Activated naive CD8-positive, alpha-beta T cell treated with anti-CD3 and anti-CD28 coated beads, Interleukin-2, amount 50 U/mL, for 16 hours (primary cell): ENCODE measurements at places on chromosomes 13 and 19.

DNA sequence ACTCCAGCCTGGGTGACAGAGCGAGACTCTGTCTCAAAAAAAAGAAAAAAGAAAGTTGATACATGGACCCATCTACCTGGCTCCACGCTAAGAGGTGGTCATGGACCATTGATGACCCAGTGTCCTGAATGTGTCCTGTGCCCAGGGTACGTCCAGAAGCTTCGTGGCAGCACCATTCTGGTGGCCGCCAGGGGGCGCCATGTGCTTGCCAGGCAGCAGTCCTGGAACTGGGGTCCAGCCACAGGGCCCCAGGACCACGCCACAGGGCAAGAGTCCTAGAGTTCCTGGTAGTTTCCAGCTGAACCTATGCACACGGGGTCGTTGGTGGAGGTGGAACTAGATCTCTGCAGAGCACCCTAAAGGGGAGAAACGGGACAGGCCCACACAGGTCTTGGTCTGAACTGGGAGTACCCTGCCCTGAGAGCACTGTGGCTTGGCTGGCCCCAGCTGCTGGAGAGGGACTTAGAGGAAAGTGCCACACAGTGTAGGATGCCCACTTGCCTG lies 19.9 kb upstream of the FBXO27 start:
- DNase-seq, result peak; percentile 14

DNA sequence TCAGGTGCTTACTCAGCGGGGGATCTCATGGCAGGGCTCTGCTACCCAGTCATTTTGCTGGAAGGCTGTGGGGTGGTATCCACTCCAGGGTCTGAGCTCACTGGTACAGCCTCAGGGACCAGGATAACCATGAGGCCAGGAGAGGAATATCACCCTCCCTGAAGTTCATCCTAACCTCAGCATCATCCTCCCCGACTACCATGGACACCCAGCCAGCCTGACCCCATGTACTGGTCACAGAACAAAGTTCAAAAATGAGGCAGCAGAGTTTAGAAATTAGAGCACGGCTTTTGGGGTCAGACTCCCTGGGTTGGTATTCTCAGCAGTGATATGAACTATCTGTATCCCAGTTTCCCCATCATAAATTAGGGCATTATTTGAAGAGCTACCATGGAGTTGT lies 35.5 kb upstream of the RXFP2 start:
- no peak for DNase-seq

- DNase-seq, result no peak
Measured at GRCh38 chr19:23699521-23699860, 12.5 kb upstream of the ZNF675 start.

DNA sequence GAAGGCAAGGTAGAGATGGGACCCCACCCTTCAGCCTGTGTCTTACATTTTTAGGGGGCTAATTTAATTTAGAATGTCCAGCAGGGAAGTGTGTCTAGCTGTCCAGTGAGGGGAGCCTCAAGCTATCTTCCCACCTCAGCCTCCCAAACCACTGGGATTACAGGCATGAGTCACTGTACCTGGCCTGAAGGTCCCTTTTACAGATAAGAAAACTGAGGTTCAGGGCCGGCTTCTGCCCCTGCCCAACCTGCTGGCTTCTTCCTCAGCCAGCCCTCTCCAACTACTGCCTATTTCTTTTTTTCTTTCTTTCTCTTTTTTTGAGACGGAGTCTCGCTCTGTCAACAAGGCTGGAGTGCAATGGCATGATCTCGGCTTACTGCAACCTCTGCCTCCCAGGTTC lies 19.4 kb upstream of the HOMER3 start:
- DNase-seq, result no peak

DNA sequence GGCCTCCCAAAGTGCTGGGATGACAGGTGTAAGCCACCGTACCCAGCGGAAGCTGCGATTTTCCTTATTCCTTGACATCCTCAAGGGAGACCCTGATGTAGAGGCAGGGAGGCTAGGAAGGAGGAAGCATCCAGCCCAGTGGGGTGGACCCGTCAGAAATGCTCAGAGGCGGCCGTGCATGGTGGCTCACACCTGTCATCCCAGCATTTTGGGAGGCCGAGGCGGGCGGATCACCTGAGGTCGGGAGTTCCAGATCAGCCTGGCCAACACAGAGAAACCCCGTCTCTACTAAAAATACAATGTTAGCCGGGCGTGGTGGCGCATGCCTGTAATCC lies 11.6 kb downstream of the GZMM start:
- DNase-seq, result no peak

GRCh38 chr13:83151308-83151660 lies 731.0 kb downstream of the SLITRK1 start:
- DNase-seq, result no peak

GRCh38 chr19:29393915-29394460 lies 131.8 kb upstream of the VSTM2B start:
- DNase-seq, result no peak

DNA sequence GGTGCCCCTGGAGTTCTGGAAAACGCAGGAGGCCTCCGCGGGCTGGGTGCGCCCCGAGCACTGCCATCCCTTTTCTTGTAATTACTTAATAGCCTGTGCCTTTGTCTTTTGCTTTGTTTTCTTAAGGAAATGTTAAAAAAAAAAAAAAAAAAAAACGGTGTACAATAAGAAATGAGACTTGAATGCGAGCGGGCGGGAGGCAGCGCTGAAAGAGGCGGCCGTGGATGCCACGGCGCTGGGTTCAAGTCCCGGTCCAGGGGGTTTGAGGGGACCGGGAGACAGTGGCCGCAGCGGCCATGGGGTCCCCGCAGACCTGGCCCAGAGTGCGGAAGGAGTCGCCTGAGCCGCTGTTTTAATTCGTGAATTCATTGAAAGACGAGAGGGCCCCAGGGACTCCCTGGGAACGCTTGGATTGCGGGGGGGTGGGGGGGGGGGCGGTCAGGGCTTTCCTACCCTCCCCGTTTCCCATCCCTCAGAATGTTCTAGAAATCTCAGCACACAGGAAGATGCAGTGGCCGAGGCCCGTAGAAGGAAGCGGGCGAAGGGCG lies 349.2 kb upstream of the ARGLU1 start:
- DNase-seq, result no peak

- no peak for DNase-seq
Measured at GRCh38 chr13:93227280-93227877, 772 bp downstream of the GPC6 start.
